IMR-90 (cell line): ENCODE measurements at places on chromosomes 4 and X. TPM values are rescaled to one million over a fixed set of nuclear protein-coding genes. Genes with fewer than 3 reads are reported as not detected.

GRCh38 chr4:146490106-146490505, 31.6 kb downstream of the SLC10A7 start:
- DNase-seq = no peak

- no peak for DNase-seq
Observed at GRCh38 chr4:86243750-86244149, 116.1 kb downstream of the MAPK10 start.

DNA sequence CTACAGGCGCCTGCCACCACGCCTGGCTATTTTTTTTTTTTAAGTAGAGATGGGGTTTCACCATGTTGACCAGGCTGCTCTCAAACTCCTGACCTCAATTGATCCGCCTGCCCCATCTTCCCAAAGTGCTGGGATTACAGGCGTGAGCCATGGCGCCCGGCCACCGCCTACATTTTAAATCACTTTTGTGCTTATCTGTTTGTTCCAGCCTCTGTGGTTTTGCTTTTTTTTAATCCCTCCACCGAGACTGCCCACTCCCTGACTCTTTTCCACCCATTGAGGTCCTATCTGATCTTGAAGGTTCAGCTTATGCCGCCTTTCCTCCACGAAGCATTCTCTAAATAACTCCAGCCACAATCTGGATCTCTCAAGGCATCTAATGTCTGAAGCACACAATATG, 73.5 kb downstream of the CHRDL1 start:
- no peak for DNase-seq

GRCh38 chr4:8058031-8058479, 100.6 kb downstream of the ABLIM2 start:
- no peak for DNase-seq

- peak; percentile 75 for DNase-seq
Observed at GRCh38 chr4:128718768-128719167, 90.7 kb upstream of the JADE1 start.

DNA sequence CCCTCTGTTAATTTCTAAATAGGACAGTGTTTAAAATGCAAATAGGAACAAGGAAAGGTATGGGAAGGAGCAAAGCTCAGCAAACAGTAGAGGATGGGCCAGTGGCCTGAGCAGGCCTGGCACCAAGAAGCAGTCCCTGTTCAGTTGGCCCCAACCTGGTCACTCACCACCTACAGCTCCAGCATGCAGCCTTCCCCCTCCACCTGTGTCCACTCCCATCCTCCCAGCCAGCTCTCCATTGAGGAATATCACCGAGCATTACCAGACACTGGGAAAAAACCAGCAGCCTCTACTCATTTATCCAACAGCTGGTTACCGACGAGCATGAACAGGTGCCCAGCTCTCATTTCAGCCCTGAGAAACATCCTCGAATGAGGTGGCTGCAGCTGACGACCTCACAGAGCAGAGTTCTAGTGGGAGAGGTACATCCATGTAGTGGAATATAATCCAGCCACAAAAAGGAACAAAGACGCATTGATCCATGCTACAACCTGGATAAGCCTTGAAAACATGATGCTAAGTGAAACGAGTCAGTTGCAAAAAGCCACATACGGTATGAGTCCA, 25.6 kb downstream of the CD99L2 start:
- DNase-seq = no peak

Gene SPIN2A
- total RNA-seq = 0.18 and 0.28 TPM in 2 replicates

Gene LEF1
- total RNA-seq = 0.56 and 1.8 TPM in 2 replicates

Gene PDE5A
- 567 and 770 TPM in 2 replicates for total RNA-seq

Gene NAP1L3
- total RNA-seq = 2.2 and 5.3 TPM in 2 replicates

Gene PNPLA4
- total RNA-seq = 10.6 and 14.3 TPM in 2 replicates

DNA sequence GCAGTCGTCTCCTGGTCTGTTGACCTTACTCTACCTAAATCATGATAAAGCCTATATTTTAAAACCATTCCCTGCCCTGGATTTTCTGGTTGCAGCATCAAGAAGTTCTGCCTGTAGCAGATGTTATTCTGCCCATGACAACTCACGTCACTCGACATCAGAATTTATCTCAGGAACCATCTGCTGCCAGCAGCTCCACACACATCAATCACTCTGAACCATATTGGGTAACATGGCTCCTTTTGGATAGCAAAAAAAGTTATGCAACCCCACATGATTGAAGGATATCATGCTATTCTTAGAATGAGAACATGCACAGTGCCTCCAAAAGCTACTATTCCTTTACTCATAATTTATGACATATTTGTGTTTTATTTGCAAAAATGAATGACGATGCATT, 341.4 kb downstream of the DHRSX start:
- no peak for DNase-seq

DNA sequence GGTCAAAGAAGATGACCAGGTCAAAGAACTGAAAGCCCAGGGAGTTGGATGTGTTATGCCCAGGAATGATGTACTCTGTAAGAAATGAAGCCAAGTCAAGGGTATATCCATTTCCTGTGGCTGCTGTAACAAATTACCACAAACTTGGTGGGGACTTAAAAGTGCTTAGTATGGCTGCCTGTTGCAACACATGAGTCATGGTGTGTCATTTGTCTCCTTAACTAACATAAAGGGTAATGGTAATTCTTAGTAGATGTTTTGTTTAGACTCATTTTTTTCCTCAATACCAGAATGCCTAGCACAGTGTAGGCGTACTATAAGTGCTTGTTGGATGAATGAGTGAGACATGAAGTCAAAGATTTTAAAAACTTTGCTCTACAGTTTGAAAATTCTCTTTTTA, 45.7 kb downstream of the SYTL5 start:
- peak; percentile 92 for DNase-seq

DNA sequence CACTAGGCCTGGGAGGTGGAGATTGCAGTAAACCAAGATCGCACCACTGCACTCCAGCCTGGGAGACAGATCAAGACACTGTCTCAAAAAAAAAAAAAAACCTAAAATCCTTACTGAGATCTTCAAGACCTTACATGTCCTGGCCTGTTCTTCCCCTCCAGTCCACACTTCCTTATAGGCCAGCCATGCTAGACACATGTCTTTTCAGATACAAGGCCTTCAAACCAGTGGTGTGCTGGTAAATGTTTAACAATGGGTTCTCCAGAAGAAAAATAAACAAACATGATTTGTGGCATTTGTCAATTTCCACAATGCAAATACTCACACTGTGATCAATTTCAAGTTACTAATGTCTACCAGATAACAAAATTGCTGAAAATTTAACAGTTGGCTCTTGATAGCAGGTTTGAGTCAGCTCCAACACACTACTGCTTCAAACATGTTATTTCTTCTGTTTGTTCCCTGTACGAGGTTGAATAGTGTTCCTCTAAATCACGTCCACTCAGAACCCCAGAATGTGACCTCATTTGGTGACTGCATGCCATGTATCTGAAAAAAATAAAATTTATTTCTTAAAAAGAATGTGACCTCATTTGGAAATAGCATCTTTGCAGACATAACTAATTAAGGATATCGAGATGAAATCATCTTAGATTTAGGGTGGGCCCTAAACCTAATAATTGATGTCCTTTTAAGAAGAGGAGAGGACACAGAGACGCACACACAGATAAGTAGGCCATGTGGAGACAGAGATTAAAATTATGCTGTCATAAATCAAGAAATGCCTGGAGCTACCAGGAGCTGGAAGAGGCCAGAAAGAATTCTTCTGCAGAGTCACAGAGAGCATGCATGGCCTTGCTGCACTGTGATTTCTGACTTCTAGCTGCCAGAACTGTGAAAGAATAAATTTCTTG, 144.4 kb downstream of the ZNF674 start:
- DNase-seq = no peak

DNA sequence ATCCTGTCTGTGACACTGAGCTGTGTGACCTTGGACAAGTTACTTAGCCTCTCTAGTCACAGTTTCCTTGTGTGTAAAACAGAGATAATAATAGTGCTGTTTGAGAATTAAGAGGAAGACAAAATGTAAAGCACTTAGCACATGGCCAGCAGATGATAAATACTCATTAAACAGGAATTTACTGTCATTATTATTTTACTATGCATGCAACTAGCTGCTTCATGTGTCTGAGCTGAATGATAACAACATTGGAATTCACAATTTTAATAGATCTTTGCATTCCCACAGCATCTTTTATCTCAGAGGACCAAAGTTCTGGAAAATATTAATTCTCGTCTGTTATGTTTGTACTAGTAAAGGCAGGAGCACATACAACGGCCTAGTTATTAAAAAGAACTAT, 79.2 kb upstream of the TET2 start:
- no peak for DNase-seq

GRCh38 chrX:129663171-129663570, 8.4 kb upstream of the APLN start:
- peak; percentile 28 for DNase-seq

- DNase-seq = no peak
Observed at GRCh38 chrX:31132821-31133241, 61.0 kb upstream of the FTHL17 start.

Gene NDST3
- total RNA-seq = under 0.01 and 0.18 TPM in 2 replicates
